Activated T-helper 17 cell treated with anti-CD3 and anti-CD28 coated beads, Interleukin-2, amount 50 U/mL, for 72 hours (primary cell): ENCODE measurements at places on chromosomes 13 and 19.

- no peak for ATAC-seq
Observed at GRCh38 chr13:95444006-95444730, 108.4 kb upstream of the CLDN10 start.

DNA sequence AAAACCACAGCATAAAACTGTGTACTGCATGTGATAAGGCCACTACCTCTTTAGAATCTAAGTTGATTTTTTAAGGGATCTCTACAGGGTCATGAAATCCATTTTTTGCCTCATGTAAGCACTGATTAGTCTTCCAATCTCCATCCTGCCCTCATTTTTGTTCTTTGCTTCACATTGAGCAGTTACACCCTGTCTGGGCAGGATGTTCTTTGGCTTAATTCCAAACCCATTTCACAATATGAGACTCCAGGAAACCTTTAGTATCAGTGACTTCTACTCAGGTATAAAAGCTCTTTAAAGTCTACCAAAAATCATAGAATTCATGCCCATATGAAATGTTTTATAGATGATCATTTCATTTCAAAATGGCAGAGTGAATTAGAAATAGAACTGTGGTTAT, 592.6 kb downstream of the TBC1D4 start:
- no peak for ATAC-seq

DNA sequence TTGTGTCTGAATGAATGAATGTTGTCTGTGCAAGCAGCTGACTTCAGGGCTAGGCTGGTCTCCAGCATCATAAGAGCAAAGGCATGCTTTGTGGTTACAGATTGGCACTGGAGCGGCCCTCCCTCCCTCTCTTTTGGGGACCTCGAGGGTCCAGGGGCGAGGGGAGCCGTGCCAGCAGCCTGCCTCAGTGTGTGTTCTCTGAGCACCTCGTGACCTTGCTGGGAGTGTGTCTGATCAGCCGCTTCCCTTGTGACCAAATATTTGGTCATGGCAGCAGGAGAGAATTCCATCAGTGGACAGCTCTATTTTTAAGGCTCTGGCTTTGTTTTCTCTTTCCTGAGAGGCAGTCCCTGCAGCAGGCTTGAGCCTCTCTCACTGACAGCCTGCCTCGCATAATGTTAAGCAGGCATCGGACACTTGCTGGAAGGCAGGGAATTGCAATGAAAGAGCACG, 329.7 kb downstream of the UQCRFS1 start:
- ATAC-seq = no peak

- ATAC-seq = peak; percentile 78
Observed at GRCh38 chr19:18298601-18299000, 17.2 kb upstream of the JUND start.

- no peak for ATAC-seq
Observed at GRCh38 chr19:53991224-53992113, at the start of gene CACNG6. Gene CACNG6 (plus strand): TSS chr19:53991637. CDS start chr19:53992878, 1,241 bp downstream.

DNA sequence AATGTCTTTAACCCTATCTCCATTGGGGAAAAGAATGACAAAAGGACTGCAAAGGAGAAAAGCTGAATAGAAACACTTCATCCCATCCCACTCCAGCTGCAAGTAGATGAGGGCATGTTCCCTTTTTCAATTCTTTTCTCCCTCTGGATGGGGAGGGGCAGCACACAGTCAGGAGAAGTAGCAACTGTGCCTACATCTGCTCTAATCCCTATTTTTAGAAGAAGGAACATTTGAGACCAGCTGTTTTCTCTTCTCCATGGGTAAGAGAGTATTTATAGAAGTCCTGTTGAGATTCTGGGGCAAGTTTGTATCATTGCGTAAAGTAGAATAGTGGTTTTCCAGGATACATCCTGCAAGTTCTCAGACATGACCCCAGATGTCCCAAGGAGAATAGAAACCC, 9.3 kb upstream of the GTF3A start:
- ATAC-seq = no peak

GRCh38 chr19:932648-933552, 7.1 kb downstream of the ARID3A start:
- ATAC-seq = peak; percentile 19
